GM18507 (cell line): ENCODE measurements at places on chromosomes 13 and 19.

- no peak for DNase-seq
Measured at GRCh38 chr13:67619995-67620380, 389.9 kb upstream of the PCDH9 start.

- no peak for DNase-seq
Measured at GRCh38 chr19:18266771-18267686, 7.2 kb downstream of the IQCN start.

- no peak for DNase-seq
Measured at GRCh38 chr19:16327501-16327900, 2.9 kb downstream of the KLF2 start.

- no peak for DNase-seq
Measured at GRCh38 chr19:4988770-4989251, 19.9 kb downstream of the KDM4B start.

- no peak for DNase-seq
Measured at GRCh38 chr13:92894447-92894846, 332.2 kb upstream of the GPC6 start.

GRCh38 chr13:31978021-31978420 is 53.6 kb upstream of the FRY start:
- DNase-seq, result no peak

GRCh38 chr13:45456196-45456972 is 8.4 kb upstream of the COG3 start:
- no peak for DNase-seq

GRCh38 chr13:64709079-64709478 is 2521.1 kb downstream of the PCDH9 start:
- DNase-seq, result no peak

GRCh38 chr13:49569993-49570689 is 15.2 kb downstream of the RCBTB1 start:
- DNase-seq, result no peak

- DNase-seq, result no peak
Measured at GRCh38 chr19:31546205-31546960, 197.1 kb upstream of the TSHZ3 start.

GRCh38 chr13:98795220-98795619 is 42.7 kb upstream of the SLC15A1 start:
- no peak for DNase-seq

DNA sequence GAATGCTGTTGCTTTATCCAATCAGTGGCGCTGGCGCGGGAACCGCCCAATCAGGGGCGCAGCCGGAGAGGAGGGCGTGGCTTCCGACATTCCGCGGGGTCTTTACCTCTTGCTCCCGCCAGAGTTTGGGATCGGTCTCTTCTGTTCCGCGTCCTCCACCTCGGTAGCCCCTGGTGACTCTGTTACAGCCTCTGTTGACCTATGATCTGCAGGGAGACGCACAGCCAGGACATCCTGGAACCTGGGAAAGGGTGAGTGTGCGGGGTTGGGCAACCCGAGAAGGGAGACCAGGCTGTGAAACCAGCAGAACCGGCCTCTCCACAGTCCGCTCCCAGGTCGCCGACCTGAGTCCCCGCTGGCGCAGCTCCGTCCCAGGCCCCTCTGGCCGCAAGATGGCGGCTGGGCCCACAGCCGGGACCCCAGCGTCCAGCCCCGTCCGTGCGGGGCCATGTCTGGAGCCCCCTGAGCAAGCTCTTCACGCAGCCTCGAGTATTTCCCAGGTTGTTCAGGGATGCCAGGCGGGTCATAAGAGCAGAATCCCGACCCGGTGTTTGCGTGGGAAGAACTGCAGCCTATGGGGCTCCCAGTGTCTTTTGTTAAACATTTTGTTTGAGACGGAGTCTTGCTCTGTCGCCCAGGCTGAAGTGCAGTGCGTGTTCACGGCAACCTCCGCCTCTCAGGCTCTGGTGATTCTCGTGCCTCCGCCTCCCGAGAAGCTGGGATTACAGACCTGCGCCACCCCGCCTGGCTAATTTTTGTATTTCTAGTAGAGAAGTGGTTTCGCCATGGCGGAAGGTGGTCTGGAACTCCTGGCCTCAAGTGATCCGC is 4.4 kb upstream of the ZNF681 start:
- no peak for DNase-seq
